ENCODE measurements at places on chromosomes 1 and 21.

GRCh38 chr1:74548961-74549750 is 36.7 kb upstream of the LRRC53 start:
- no peak for DNase-seq

- no peak for DNase-seq
Measured at GRCh38 chr1:94725566-94725965, 94.6 kb upstream of the SLC44A3 start.

DNA sequence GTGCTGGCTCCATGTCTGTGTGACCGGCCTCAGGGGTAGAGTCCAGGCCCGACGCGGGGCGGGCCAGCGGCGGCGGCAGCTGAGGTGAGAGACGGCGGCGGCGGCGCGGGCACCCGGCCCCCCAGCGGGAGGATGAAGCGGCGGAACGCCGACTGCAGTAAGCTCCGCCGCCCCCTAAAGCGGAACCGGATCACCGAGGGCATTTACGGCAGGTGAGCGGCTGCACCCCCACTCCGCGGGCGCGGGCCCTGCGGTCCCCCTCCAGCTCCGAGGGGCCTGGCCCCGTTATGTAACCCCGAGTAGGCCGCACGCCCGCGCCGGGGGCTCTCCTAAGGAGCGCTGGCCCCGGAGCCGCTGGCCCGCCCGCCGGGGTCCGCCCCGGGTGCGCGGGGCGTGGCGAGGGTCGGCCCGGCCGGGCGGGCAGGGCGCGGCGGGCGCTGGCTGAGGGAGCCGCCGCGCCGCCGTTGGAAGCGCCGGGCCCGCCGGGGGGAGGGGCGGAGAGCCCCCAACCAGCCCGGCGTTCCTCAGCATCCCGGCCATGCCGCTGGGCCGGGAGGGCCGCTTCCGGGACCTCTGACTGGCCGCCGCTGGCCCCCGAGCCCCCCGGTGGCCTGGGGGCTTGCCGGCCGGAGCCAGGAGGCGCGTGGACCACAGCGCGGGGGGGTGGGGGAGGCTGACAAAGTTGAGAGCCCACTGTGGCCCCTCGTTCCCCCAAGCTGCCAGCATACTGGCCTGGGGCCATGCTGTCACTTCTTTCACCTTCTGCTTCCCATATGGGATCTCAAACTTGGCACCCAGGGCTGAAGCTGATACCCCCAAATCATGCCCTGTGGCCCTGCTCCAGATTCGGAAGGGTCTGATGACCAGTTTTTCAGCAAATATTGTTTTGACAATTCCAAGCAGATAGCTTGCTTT is 527 bp downstream of the MACO1 start:
- DNase-seq: no peak

DNA sequence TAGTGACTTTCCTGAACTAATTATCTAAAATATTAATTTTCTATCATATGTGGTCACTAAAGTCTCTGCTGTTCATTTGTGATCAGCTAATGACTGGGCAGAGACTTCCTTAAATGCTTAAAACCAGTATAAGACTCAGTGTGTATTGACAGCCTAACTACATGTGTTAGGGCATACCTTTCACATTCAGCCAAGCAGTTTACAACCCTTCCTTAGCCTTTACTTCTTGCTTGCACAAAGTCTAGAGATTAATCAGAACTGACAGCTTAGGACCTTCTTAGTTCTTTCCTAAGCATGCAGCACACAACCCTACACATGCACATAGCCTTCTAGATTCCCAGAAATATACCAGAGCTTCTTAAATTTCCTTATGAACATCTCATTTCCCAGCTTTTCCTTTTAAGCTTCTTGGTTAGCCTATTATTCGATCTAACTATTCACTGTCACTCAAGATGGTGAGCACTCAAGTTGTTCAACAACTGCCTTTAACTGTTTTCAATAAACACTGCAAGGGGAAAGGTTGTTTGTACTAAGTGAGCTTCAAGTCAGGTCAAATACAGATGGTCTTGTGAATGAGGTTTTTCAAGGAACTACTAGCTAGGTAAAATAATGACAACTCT is 13.4 kb downstream of the EYA3 start:
- no peak for DNase-seq

- no peak for DNase-seq
Measured at GRCh38 chr1:228857611-228858010, 122.3 kb downstream of the RHOU start.

GRCh38 chr1:179016706-179017382 is 8.8 kb upstream of the FAM20B start:
- peak; percentile 68 for DNase-seq

DNA sequence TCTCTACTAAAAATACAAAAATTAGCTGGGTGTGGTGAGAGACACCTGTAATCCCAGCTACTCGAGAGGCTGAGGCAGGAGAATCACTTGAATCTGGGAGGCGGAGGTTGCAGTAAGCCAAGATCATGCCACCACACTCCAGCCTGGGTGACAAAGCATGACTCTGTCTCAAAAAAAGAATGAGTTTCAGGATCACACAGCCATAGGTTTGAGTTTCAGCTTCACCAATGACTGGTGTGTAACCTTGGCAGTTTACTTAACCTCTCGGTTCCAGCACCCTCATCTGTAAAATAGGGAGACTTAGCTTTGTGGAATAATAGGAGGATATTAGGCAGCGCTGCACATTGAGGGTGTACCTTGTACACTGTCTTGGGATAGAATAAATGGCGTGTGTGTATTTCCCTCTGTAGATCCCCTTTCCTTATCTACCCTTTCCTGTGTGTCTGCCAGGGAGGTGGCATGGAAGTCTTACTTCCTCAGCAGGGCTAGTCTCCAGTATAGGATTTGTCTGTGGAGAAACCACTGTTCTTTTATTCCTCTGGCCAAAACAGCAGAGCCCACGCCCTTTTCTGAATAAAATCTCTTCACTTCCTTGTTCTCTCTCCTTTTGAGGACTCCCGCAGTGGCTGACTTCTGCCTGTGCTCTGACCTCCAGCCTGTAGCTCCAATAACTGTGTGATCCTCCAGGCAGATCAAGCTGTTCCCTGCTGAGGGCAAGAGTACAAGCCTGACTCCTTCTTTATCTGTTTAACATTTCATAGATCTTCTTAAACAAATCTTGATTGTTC is 90.4 kb downstream of the HHAT start:
- DNase-seq: no peak

- no peak for DNase-seq
Measured at GRCh38 chr1:156150333-156151011, 2.9 kb upstream of the SEMA4A start.

- DNase-seq: no peak
Measured at GRCh38 chr1:14625996-14626395, 27.5 kb downstream of the KAZN start.

DNA sequence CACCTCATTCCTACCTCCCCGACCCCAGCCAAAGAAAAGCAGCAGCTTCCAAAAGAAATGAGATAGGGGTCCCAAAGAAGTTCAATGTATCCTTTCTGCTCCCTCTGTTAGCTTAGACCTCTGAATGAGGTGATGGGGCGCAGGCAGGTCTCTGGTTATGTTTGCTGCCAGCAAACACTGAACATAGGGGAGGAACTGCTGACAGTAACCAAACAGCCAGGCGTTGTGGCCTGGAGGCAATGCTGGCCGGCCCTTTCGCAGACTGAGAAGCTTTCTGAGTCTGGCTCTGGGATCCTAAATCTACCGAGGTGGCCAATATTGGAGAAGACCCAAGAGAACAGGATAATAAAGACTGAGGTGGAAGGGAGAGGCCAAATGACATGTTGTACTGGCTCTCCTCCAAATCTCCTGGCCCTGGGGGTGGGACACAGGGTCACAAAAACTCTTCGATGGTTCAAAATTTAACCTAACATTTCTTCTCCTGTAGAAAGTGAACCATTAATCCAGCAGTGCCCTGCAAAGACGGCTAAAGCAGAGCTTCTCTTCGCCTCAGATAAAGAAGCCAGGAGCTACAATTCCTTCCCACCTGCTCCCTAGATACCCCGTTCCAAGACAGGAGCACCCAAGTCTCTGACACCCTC is 19.6 kb downstream of the SSR2 start:
- no peak for DNase-seq

DNA sequence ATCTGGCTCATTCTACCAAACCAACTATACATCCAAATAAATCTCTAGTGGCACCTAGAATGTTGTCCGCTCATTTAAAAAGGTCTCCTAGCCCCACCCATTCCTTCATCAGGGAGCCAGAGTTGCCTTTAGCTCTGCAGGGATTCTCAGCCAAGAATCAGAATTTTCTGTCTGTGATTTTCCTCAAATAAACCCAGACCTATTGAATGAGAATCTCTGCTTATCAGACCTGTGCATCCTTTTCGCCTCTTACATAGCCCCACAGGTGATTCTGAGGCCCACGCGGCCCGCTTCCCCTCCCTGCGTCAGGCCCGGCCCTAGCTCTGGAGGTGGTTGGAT is 410 bp upstream of the TDRD5 start:
- no peak for DNase-seq

GRCh38 chr1:71640998-71641397 is 560.2 kb upstream of the ZRANB2 start:
- no peak for DNase-seq

GRCh38 chr1:50836117-50836516 is 124.0 kb downstream of the FAF1 start:
- no peak for DNase-seq

DNA sequence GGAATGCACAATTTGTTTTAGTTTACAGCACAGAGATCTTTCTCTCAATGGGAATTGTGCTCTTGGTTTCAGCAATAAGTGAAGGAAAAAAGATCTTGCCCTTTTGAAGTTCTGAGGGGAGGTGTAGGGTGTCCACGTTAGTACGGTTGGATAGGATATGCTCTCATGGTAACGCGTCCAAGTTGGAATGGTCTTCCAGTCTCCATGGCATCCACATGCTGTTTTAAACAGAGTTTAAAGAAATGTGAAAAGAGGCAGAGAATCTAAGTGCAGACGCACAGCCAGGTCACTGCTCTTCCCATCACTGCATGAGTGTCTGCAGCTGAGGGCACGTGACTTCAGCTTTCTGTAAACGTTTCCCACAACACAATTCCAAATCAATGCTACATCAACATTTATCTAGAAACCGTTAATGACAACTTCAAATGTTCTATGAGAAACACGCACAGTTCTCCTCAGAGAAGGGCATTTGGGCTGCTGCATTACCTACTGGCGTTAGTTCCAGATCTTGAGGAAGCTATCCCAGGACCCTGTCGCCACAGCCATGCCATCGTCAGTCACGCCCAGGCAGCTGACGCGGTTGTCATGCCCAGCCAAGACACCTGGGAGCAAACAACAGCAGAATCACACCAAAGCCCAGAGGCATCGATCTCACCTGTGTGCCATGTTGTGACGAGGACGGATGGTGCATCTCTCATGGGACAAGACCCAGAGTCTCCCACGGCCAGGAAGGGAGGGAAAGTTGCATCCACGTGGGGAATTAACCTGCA is 8.8 kb upstream of the NADK start:
- DNase-seq: no peak

DNA sequence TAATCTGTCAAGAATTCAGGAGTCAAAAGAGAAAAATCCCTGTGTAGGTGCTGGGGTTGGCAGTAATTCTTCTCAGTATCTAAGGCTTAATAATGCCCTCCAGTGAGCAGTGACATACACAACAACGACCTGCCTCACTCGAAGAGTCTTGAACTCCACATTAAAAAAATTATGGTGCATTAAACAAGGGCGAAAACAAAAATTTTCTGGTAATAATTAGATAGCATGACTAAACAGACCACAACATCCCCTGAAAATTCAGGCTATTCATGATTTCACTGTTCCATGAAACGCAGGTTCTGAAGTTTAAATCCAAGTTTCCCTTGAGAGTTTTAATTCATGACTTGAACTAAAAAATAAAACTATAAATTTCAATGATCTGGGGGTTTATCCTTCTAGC is 5.1 kb downstream of the SRSF4 start:
- no peak for DNase-seq

- DNase-seq: no peak
Measured at GRCh38 chr1:118985640-118986554, 2.2 kb downstream of the TBX15 start.

- DNase-seq: no peak
Measured at GRCh38 chr1:70220015-70220414, 1.2 kb upstream of the SRSF11 start.

GRCh38 chr1:40386796-40387195 is 13.3 kb downstream of the SMAP2 start:
- no peak for DNase-seq

DNA sequence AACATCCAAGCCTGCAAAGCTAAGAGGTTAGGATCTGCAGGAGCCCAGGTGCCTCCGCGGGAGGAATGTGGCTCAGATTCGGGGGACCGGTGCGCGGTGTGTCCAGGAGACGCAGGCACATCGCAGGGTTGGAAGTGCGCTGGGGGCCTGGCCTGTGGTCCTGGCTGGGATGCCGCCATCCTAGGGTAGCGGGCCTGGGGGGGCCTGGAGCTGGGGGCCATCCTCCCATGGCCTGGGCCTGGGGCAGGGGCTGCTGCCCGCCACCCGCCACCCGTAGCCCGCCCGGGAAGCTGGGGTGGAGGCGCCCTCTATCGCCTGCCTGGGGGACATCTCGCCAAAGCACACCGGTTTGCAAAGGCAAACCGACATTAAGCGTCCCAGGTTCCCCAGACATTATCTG is 170.6 kb upstream of the ARHGEF16 start:
- peak; percentile 25 for DNase-seq

- peak; percentile 62 for DNase-seq
Measured at GRCh38 chr1:212488436-212489283, 55.9 kb downstream of the NENF start.

DNA sequence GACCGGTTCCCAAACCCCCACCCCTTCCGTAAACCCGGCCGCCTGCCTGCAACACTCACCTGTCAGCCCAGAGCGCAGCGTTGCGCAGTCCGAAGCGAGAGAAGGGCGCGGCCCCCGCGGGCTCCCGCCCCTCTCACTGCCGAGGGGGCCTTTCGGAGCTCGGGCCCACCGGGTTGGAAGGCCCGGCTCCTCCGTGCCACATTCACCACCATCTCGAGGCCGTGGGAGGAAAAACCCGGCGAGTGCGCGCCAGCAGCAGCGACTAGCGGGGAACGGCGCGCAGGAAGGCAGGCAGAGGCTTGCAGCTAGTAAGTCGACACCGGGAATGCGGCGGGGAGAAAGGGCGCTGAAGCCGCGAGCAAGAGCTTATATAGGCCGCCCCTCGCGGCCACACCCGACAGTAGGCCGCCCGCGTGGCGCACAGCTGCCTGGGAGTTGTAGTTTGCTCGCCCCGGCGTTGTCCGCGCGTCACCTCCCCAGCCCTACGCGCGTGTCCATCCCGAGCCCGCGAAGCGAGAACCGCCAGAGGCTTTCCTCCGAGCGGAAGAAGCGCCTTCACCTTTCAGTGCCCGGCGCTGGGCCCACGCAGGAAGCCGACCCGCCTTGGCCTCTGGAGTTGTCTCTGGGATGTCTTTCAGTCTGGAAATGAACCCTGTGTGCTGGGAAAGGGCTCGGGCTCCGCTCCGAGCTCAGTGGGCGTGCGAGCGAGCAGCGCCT is 10.4 kb upstream of the RAB42 start:
- DNase-seq: peak; percentile 95

DNA sequence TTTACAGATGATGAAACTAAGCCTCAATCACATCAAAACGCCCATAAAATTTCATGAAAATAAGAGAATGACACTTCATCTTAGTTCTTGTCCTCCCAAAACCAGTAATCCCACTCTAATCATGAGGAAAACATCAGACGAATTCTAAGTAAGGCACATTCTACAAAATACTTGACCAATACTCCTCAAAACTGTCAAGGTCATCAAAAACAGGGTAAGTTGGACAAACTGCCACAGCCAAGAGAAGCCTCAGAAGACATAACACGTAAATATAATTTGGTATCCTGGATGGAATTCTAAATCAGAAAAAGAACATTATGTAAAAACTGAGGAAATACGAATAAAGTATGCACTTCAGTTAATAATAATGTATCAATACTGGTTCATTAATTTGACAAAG is 128.2 kb downstream of the DPYD start:
- no peak for DNase-seq

- DNase-seq: no peak
Measured at GRCh38 chr1:13801655-13802486, 101.9 kb downstream of the PRDM2 start.

- no peak for DNase-seq
Measured at GRCh38 chr1:77542813-77543420, 139.5 kb downstream of the ZZZ3 start.
